ENCODE measurements at places on chromosomes 4 and X. TPM values are rescaled to one million over a fixed set of nuclear protein-coding genes. Genes with fewer than 3 reads are reported as not detected.

DNA sequence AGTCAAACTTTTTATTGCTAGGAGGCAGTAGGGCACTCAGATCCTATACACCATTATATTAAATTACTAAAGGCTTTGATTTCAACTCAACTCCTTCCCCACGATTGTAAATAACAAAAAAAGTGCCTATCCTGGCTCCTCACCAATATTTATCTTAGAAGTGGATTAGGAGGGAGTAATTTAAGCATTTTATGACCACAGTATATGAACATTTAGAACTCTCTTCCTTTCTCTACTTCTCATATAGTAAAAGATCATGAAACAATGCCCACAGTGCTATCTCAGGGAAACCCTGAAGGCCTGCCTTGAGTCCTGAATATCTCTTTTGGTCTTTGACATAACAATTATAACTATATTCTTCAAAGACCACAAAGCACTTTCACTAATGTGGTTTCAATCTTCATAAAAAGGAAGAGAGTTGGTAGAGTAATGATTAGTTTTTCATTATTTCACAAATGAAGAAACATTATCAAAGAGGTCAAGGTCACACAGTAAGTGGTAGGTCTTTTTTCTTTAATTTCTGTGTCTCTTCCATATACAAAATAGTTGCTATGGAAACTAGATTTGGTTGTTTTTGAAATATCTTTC is 29.1 kb upstream of the ADH1C start:
- no peak for DNase-seq

DNA sequence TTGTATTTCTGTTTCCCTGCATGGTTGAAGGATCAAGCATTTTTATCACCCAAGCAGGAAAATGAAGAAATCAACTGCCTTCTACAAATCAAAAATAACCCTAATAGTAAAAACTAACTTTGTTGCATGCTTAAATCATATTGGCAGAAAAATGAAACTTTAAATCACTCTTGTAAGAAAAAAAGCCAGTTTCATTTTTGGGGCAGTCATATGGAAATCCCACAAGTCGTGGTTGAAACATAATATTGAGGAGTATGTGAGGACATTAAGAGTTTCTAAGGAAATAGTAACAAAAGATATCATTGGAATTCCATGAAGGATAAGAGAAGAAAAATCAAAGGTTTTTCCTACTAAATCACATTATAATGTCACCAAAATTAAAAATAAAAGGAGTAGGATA is 8.4 kb downstream of the TEC start:
- no peak for DNase-seq

GRCh38 chr4:186723292-186724057 is at the start of gene FAT1:
Gene FAT1, minus strand, starts transcription at chr4:186723856. Its CDS starts 14,029 bp downstream, at chr4:186709827.
- peak; percentile 61 for DNase-seq

DNA sequence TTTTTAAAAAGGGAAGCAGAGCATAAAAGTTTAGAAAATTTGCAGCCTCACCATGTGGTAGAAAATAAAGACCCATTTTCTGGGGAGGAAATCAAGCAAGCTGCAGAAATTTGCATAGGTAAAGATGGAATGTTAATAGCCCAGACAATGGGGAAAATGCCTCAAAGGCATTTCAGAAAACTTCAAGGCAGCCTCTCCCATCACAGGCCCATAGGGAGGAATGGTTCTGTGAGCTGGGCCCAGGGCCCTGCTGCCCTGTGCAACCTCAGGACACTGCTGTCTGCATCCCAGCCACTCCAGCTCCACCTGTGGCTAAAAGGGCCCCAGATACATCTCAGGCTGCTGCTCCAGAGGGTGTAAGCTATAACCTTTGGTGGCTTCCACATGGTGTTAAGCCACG is 137.9 kb downstream of the INPP4B start:
- no peak for DNase-seq

GRCh38 chrX:50049228-50049627 is 126.8 kb downstream of the CLCN5 start:
- DNase-seq: no peak

DNA sequence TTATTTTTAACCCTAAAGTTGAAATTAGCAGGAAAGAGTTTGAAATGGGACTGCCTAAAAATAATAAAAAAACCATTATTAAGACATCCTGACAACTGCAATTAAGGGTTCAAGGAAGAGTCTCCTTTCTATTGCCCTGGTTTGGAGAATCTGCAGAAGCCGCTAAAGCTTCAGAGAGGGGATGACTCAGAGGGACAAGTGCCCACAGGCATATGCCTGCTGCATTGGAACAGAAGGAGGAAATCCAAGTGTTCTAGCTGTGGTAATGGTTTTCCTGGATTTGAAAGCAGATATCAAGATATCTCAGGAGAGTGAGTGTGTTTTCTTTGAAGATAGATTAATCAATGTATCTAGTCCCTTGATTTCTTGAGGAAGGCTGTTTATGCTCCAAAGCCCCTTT is 235.1 kb upstream of the TAPT1 start:
- no peak for DNase-seq

HERC5 gene
- 1.8 TPM for total RNA-seq

RTL9 gene
- 0.99 TPM for total RNA-seq

ATP8A1 gene
- 18.9 TPM for total RNA-seq

All from heart right ventricle (tissue), 16 donors.